ENCODE measurements at places on chromosomes 1 and 21. TPM values are rescaled to one million over a fixed set of nuclear protein-coding genes. Genes with fewer than 3 reads are reported as not detected.
A peak's percentile ranks its signal among the peaks of the same experiment; 100 is the strongest.

ITLN2 gene
- not detected for total RNA-seq

PADI2 gene
- 2.4 TPM for total RNA-seq

ATAD3B gene
- total RNA-seq: 51.7 TPM

SPATA46 gene
- total RNA-seq: not detected

IL20 gene
- total RNA-seq: not detected

DNA sequence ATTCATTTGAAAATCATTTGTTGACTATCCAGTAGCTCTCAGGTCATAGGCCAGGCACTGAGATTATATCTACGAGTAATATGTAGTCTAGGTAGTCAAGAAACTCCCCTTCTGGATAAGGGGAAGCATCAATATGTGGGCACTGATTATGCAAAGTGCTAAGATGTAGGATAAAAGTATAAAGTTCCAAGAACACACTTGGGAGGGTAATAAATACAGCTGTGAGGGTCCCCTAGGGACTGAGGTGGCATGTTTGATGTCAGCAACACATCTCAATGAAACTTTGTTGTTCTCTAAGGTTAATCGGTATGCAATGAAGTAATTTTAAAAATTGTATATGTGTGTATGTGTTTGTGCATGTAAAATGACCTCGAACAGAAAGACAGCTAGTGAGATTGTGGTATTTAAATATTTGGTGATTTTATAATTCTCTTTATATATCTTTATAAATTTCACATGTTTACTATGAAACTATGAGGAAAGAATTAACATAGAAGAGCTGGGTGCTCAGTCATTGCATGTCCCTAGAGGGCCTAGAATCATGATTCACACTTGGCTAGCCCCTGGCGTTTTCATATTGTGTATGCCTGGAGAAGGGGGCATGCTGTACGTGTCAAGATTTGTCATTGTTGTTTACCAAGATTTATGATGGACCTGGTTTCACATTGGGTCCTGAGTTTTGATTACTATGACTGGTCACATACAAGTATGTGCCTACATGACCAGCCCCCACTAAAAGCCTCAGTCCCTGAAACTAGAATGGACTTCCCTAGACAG, 140.1 kb upstream of the DUSP10 start:
- DNase-seq: no peak
- no peak overlapping the region for H3K27ac ChIP-seq
- no peaks in the 10 kb centered on the region for H3K4me1 ChIP-seq
- no peak overlapping the region for H3K4me3 ChIP-seq
- H3K27me3 ChIP-seq: no peaks in the 10 kb centered on the region
- H3K36me3 ChIP-seq: no peaks in the 10 kb centered on the region

- no peak for DNase-seq
- H3K27me3 ChIP-seq: no peaks in the 10 kb centered on the region
- H3K36me3 ChIP-seq: no peaks in the 10 kb centered on the region
- H3K27ac ChIP-seq: no peak overlapping the region
These were observed 457.4 kb downstream of the SIPA1L2 start for GRCh38 chr1:232172563-232172962.

DNA sequence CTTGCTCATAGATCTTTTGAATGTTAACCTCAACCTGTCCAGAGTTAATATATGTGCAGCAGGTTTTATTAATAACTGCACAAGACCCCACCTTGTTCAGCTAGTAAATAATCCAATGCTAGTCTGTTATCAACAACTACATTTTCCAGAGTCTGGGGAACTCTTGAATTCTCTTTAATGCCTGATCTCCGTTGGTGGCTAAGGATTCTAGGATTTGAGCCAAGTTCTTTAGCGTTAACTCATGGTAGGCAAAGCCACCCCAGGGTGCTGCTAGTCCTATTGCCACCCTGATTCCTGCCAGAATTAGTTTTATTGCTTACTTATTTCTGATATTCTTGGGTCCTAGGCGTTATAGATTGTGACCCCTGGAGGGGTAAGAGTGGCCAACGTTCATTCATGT, 12.8 kb downstream of the BACE2 start:
- H3K27ac ChIP-seq: no peak overlapping the region
- H3K4me1 ChIP-seq: no peaks in the 10 kb centered on the region
- no peaks in the 10 kb centered on the region for H3K27me3 ChIP-seq
- no peak overlapping the region for H3K4me3 ChIP-seq
- DNase-seq: no peak
- H3K36me3 ChIP-seq: no peaks in the 10 kb centered on the region

DNA sequence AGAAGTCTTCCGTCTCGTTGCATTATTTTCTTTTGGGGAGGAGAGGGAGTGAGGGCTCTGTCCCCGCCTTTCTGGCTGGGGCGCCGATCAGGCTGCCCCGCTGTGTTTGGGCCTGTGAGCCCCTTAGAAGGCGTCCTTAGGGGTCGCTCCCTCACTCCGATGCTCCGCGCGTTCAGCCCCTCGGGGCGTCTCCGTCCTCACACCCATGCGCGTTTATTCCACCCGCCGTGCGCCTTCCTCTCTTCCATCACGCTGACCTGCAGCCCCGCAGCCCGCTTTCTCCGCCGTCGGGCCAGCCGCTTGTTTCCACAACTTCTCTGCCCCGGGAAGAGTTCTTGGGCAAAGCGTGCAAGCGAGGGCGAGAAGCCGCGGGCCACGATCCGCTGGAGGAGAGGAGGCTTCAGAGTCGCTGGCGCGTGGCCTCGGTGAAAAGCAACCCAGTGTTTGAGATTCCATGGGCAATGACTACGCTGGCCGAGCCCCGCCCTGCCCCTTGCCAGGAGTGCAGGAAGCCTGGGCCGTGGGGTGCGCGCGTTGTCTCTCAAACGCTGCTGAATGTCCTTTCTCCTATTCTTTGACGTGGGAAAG, 27.7 kb downstream of the TRIM11 start:
- H3K27ac ChIP-seq: no peak overlapping the region
- H3K4me3 ChIP-seq: peak overlapping the region; percentile 37
- no peak for DNase-seq
- H3K36me3 ChIP-seq: no peaks in the 10 kb centered on the region

DNA sequence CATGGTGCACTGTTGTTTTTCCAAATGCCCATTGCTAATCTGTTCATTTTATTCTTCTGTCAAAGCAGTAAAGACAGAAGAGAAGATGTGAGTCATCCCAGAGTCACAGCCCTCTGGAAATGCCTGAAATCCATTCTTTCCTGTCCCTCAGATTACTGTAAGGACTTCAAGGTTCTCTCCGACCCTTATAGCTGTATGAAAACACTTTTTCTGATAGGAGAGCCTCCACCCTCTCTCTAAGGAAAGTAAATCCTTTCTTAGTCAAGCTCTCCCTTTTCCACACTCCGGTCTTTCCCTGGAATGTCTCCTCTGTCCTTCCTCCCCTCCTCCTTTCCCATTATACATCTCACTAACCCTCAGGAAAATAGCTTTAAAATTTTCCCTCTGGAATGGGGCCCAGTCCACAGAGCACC, 3.5 kb upstream of the PRDX6 start:
- H3K4me1 ChIP-seq: peaks cover 19% of the 10 kb centered on the region
- no peak overlapping the region for H3K4me3 ChIP-seq
- no peaks in the 10 kb centered on the region for H3K27me3 ChIP-seq
- DNase-seq: no peak
- no peak overlapping the region for H3K27ac ChIP-seq
- H3K36me3 ChIP-seq: no peaks in the 10 kb centered on the region

DNA sequence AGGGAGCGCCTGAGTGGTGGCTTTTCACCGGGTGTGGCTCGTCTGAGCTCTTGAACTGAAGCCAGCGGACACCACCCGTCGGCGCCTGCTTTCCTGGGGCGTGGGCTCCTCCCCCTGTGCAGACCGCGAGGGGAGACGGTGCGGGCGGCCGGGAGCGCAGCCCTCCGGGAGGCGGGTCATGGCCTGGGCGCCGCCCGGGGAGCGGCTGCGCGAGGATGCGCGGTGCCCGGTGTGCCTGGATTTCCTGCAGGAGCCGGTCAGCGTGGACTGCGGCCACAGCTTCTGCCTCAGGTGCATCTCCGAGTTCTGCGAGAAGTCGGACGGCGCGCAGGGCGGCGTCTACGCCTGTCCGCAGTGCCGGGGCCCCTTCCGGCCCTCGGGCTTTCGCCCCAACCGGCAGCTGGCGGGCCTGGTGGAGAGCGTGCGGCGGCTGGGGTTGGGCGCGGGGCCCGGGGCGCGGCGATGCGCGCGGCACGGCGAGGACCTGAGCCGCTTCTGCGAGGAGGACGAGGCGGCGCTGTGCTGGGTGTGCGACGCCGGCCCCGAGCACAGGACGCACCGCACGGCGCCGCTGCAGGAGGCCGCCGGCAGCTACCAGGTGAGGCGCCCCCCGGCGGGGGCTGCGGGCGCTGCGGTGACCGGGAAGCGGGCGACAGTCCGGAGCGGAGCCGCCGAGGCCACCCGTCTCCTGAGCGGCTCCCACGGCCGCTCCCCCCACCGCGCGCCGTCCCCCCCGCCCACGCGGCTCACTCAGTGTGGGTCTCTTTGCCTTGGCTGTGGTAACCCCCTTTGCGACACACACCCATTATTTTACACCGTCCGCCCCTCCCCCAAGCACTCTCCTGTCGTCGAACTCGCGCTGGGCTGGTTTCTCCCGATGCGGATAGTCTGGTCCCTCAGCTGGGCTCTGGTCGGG, at the start of gene TRIM58:
TRIM58 (plus strand) TSS at position 119 of the 916 bp plus-strand sequence; CDS start at position 179, 60 bp downstream.
- H3K4me1 ChIP-seq: no peaks in the 10 kb centered on the region
- peak within 1 kb of the TSS; percentile 13 for H3K4me3 ChIP-seq
- H3K36me3 ChIP-seq: no peaks in the 10 kb centered on the region
- peaks cover 6% of the 10 kb centered on the region for H3K27me3 ChIP-seq

DNA sequence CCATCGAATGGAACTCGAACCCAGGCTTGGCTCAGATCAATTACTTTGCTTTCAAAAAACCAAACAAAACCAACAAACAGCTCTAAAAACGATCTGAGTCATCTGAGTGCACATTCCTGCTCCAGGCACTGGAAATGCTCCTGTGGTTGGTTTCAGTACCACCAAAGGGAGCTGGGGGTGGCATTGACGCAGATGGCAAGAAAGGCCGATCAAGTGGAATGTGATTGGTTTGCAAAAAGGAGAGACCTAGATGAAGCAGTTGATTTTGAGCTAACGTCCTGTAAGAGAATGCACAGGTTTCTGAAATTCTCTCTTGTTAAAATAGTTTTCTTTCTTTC, 39.5 kb downstream of the PIK3CD start:
- DNase-seq: no peak
- no peaks in the 10 kb centered on the region for H3K27me3 ChIP-seq

GRCh38 chr1:31426249-31426922, 13.4 kb downstream of the SERINC2 start:
- no peaks in the 10 kb centered on the region for H3K4me1 ChIP-seq
- H3K36me3 ChIP-seq: no peaks in the 10 kb centered on the region
- H3K27me3 ChIP-seq: no peaks in the 10 kb centered on the region
- DNase-seq: no peak
- no peak overlapping the region for H3K4me3 ChIP-seq

- H3K4me1 ChIP-seq: no peaks in the 10 kb centered on the region
- H3K27ac ChIP-seq: no peak overlapping the region
- no peak for DNase-seq
- no peaks in the 10 kb centered on the region for H3K27me3 ChIP-seq
- no peaks in the 10 kb centered on the region for H3K36me3 ChIP-seq
- no peak overlapping the region for H3K4me3 ChIP-seq
These were observed 97.1 kb downstream of the TRIM11 start for GRCh38 chr1:228309326-228310067.

GRCh38 chr1:93698329-93699048, 16.9 kb upstream of the BCAR3 start:
- no peak for DNase-seq
- H3K27ac ChIP-seq: no peak overlapping the region
- no peaks in the 10 kb centered on the region for H3K4me1 ChIP-seq
- H3K36me3 ChIP-seq: no peaks in the 10 kb centered on the region
- no peaks in the 10 kb centered on the region for H3K27me3 ChIP-seq
- no peak overlapping the region for H3K4me3 ChIP-seq

GRCh38 chr1:70318191-70318590, 36.3 kb downstream of the ANKRD13C start:
- DNase-seq: no peak
- no peak overlapping the region for H3K27ac ChIP-seq
- no peaks in the 10 kb centered on the region for H3K27me3 ChIP-seq
- H3K36me3 ChIP-seq: no peaks in the 10 kb centered on the region
- no peaks in the 10 kb centered on the region for H3K4me1 ChIP-seq

GRCh38 chr1:166489356-166489669, 322.5 kb upstream of the FAM78B start:
- peak overlapping the region; percentile 81 for H3K27ac ChIP-seq
- no peak for DNase-seq
- H3K4me3 ChIP-seq: peak overlapping the region; percentile 92
- no peaks in the 10 kb centered on the region for H3K36me3 ChIP-seq

DNA sequence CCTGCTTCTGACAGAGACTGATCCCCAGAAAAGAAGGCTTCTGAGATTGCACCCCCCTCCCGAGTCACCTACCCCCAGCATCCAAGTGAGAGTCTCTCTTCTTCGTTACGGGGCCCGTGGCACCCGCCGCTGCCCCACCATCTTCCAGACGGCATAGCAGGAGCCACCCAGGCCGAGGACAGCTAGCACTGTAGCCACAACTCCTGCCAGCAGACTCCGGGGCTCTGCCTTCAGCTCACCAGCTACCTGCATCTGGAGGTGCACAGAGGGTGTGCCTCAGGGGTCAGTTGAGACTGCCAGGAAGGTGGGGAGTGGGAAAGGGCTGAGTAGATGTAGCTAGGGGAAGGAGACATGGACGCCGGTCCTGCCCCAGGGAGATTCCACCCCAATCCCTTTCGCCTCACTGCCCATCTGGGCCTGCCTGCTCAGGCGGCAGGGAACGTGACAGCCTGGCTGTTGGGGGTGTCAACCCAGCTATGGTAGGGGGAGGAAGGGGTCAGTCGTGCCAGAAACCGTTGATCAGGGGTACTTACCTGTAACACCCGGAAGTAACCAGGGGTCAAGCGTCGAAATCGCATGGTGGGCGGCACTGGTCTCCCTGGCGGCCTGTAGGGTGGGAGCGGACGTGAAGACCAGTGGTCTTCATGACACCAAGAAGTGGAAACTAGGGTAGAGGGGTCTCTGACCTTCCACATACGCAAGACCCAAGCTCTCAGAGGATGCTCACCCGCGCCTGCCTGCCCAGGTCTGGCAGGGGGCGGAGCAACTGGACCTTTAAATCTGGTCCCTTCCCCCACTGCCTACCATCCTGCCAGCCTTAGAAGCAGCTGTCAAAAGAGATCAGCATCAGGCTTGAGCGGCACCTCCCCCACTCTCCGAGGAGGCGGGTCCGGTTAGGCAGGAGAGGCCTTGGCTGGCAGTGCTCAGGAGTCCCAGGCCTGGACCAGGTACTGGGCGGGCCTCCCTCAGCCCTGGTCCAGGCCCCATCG, at the start of gene ZNF593OS:
ZNF593OS (minus strand) TSS at position 749 of the 989 bp plus-strand sequence; CDS start at position 578, 171 bp downstream.
- no peaks in the 10 kb centered on the region for H3K27me3 ChIP-seq
- peak within 1 kb of the TSS; percentile 72 for H3K4me3 ChIP-seq
- no peak for DNase-seq
- H3K27ac ChIP-seq: peak within 1 kb of the TSS; percentile 86

GRCh38 chr1:94974824-94975223, 47.9 kb upstream of the CNN3 start:
- no peaks in the 10 kb centered on the region for H3K36me3 ChIP-seq
- no peak for DNase-seq
- H3K27me3 ChIP-seq: no peaks in the 10 kb centered on the region
- no peak overlapping the region for H3K27ac ChIP-seq
- H3K4me1 ChIP-seq: no peaks in the 10 kb centered on the region
- H3K4me3 ChIP-seq: no peak overlapping the region
